Uterus (tissue), 4 donors: ENCODE measurements at places on chromosomes 1 and 21.

DNA sequence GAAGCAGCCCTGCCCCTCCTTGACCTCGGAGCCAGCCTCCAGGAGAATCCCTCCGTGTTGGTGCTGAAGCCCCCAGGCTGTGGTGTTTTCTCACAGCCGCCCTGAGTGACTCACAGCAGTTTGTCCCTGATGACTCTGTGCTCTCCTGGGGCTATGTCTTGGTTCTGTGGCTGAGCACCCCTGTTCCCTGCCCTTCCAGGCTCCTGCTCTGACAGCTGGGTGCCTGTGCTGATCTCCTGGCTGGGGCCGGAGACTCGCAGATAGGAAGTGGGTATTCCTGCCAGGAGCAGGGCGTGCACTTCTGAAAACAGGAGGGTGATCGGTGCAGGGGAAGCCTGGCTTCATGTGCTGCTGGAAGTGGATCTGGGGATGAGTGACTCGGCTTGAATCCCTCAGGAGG lies 34.5 kb downstream of the POFUT2 start:
- H3K27me3 ChIP-seq, result peaks cover 2% of the 10 kb centered on the region
- DNase-seq, result no peak
- H3K4me1 ChIP-seq, result no peaks in the 10 kb centered on the region
- no peak overlapping the region for H3K27ac ChIP-seq
- no peak overlapping the region for H3K4me3 ChIP-seq

DNA sequence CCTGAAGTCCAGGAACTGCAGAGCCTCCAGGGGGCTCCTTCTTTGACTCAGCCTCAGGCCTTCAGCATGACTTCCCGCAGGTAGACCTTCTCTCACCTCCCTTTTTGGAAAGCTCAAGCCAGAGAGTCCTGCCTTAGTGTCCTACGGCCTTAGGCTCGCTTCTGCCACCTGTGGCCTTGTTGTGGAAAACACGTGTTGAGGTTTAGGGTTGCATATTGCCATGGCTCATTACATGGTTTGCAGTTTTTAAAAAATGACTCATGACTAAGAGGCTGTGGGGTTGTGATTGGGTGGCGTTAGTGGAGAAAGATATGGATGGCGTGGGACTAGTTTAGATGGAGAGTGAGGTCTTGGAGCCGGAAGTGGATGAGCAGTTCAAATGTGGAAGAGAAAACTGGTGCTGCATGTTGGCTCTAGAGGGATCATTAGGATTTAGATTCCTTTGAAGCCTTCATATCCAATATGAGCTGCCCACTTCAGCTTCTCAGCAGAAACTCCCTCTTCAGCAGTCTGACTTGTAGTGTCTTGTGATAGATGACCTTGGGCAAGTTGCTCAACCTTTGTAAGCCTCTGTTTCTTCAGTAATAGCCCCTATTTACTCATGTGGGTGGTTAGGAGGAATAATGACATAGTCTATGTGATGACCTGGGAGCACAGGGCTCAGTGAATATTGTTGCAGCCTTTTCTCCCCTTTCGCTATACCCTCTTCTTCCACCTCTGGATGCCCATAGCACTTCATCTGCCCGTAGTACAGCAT lies 6.5 kb upstream of the FGGY start:
- DNase-seq, result no peak
- H3K4me1 ChIP-seq, result no peaks in the 10 kb centered on the region
- H3K36me3 ChIP-seq, result no peaks in the 10 kb centered on the region
- H3K4me3 ChIP-seq, result no peak overlapping the region
- no peaks in the 10 kb centered on the region for H3K27me3 ChIP-seq
- no peak overlapping the region for H3K27ac ChIP-seq

GRCh38 chr1:119865627-119866026 lies 30.7 kb downstream of the ADAM30 start:
- H3K4me1 ChIP-seq, result no peaks in the 10 kb centered on the region
- no peaks in the 10 kb centered on the region for H3K36me3 ChIP-seq

DNA sequence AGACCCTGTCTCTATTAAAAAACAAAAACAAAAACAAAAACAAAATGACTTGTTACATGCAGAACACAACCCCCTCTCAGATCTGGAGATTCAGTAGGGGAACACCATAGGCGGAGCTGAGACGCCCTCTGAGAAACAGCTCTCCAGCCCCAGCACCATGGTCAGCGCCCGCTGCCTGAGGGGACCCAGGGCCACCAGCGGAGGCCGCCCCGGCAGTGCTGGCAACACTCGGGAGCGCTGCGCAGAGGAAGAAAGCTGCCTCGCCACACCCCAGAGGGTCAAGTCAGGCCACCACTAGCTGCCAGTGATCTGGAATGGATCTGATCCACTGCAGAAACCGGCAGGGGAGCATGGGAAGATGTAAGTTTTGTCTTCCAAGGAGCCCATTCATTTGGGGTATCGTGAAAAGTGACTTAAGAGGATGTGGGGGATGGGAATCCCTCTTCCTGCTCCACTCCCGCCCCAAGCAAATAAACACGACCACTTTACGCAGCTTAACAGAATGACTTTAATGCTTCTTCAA lies 3.1 kb downstream of the ACTA1 start:
- H3K27me3 ChIP-seq, result peaks cover 37% of the 10 kb centered on the region
- DNase-seq, result no peak
- H3K4me1 ChIP-seq, result peaks cover 11% of the 10 kb centered on the region
- H3K4me3 ChIP-seq, result no peak overlapping the region

DNA sequence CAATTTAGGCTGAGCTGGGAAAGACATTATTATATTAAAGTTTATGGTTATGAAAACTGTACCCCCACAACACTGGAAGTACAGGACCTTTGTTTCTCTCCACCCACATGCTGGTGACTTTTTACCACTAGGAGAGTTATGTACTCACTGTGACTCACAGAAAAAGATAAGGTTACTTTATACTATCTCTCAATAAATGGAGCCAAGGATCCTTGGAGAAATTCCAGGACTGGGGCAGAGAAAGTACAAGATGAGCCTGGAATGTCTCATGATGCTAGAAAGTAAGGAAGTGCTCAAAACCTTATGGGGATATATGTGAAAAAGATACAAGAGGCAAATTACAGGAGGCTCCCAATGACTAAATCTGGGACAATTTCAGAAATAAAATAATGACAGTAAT lies 63.9 kb upstream of the C1orf105 start:
- peak overlapping the region; percentile 80 for H3K27ac ChIP-seq

DNA sequence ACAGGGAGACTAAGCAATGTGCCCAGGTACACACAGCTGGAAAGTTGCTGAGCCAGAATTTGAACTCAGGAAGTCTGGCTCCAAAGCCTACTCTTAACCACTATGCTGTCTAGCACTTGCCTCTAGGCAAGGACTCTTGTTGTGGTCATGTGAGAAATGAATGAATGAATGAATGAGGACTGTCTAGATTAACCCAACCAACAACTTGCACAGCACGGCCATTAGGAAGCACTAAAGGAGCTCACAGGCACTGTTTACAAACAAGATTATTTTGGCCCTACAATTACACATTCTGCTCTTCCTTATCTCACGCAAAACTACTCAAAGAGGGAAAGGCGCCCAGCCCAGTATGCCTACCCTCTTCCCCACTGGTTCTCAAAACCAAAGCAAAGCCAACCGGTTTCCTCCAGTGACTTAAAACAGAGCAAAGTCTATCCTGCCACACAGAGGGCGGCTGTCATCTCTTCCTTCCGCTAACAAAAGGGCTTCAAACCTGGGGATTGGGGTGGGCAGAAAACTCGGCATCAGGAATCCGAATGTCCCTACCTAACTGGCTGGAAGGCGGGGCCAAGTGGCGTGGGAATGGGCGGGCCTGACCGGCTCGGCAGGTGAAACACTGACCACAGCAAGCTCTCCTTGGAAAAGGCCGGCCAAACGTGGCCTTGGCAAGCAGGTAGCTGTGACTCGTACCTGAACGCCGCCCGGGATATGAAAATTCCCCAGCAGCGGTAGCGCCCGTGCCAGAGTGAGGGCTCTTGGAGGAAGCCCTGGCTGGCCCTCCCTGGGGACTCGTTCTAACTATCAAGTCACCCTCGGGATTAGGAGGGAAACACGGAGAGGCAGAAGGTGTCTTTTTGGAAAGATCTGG lies 948 bp downstream of the STK40 start:
- no peaks in the 10 kb centered on the region for H3K27me3 ChIP-seq
- H3K36me3 ChIP-seq, result no peaks in the 10 kb centered on the region
- H3K4me1 ChIP-seq, result peaks cover 18% of the 10 kb centered on the region
- H3K27ac ChIP-seq, result peak overlapping the region; percentile 99

DNA sequence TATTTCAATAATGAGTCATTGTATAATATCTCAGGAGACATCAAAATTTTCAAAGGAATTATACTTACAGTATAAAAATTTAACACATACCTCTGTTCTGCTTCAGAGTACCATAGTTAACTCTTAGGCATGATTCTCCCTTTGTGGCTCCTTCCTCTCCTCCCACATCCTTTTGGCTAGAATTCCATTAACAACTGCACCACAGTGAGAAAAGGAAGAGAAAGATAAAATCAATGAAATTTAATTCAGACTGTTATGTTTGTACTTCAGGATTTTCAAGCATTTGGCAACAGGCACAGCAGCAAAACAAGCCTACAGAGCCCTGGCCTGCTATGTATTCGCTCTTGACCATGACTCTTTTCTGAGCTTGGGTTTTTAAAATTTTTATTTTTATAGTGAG lies 57.2 kb upstream of the SGIP1 start:
- H3K27me3 ChIP-seq, result no peaks in the 10 kb centered on the region
- H3K36me3 ChIP-seq, result no peaks in the 10 kb centered on the region
- H3K4me1 ChIP-seq, result no peaks in the 10 kb centered on the region

DNA sequence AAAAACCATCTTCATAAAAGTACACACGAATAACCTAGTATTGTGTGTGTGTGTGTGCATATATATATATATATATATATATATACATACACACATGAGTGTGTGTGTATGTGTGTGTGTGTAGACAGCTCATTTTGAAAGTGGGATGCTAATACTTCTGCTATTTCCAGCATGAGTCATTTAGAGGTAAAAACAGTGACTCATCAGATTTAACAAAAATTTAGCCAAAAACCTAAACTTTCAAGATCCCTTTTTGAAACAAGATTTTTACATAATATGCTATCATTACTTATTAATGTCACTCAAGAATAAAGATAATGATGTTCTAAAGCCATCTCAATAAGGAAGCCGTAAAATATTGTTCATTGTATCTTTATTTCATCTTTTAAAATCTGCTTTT lies 35.6 kb upstream of the ADGRL4 start:
- H3K36me3 ChIP-seq, result no peaks in the 10 kb centered on the region
- no peak overlapping the region for H3K4me3 ChIP-seq

GRCh38 chr1:59947047-59947938 lies 20.7 kb upstream of the CYP2J2 start:
- no peak overlapping the region for H3K27ac ChIP-seq
- no peaks in the 10 kb centered on the region for H3K36me3 ChIP-seq
- no peaks in the 10 kb centered on the region for H3K4me1 ChIP-seq
- H3K27me3 ChIP-seq, result no peaks in the 10 kb centered on the region

- peaks cover 9% of the 10 kb centered on the region for H3K4me1 ChIP-seq
- H3K36me3 ChIP-seq, result no peaks in the 10 kb centered on the region
- no peak overlapping the region for H3K4me3 ChIP-seq
- no peak overlapping the region for H3K27ac ChIP-seq
- DNase-seq, result no peak
- no peaks in the 10 kb centered on the region for H3K27me3 ChIP-seq
Measured at GRCh38 chr1:23099171-23099536, 69.5 kb downstream of the LUZP1 start.

DNA sequence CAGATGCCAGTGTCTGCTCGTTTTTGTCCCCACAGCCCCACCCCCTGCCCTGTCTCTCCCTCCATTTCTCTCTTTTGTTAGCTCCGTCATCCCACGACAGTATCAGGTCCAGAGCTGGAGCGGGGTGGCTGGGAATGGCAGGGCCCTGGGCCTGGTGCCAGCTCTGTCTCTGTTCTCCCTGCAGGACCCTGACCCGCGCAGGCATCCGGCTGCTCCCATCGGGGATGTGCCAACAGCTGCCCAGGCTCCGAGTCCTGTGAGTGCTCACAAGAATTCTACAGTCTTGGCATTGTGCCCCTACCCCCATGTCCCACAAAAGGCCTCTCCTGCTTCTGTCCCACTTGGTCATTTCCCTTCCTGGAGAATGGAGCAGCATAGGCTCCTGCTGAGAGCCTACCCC lies 37.4 kb downstream of the UBE2T start:
- no peak overlapping the region for H3K4me3 ChIP-seq
- H3K36me3 ChIP-seq, result no peaks in the 10 kb centered on the region
- DNase-seq, result no peak
- no peaks in the 10 kb centered on the region for H3K27me3 ChIP-seq

GRCh38 chr1:239977416-239977815 lies 114.3 kb upstream of the FMN2 start:
- no peak for DNase-seq
- H3K27ac ChIP-seq, result no peak overlapping the region
- no peaks in the 10 kb centered on the region for H3K4me1 ChIP-seq
- no peaks in the 10 kb centered on the region for H3K36me3 ChIP-seq
- H3K27me3 ChIP-seq, result no peaks in the 10 kb centered on the region
- no peak overlapping the region for H3K4me3 ChIP-seq

- no peaks in the 10 kb centered on the region for H3K4me1 ChIP-seq
- H3K27ac ChIP-seq, result no peak overlapping the region
- no peak overlapping the region for H3K4me3 ChIP-seq
- DNase-seq, result no peak
- no peaks in the 10 kb centered on the region for H3K27me3 ChIP-seq
- H3K36me3 ChIP-seq, result no peaks in the 10 kb centered on the region
Measured at GRCh38 chr1:41158147-41158875, 83.8 kb downstream of the SCMH1 start.

GRCh38 chr1:50975436-50975835 lies 5.4 kb downstream of the CDKN2C start:
- no peaks in the 10 kb centered on the region for H3K4me1 ChIP-seq
- H3K27me3 ChIP-seq, result no peaks in the 10 kb centered on the region
- no peak overlapping the region for H3K4me3 ChIP-seq
- no peaks in the 10 kb centered on the region for H3K36me3 ChIP-seq
- DNase-seq, result no peak
